ENCODE measurements at places on chromosomes 2 and 18. TPM values are rescaled to one million over a fixed set of nuclear protein-coding genes. Genes with fewer than 3 reads are reported as not detected.

GRCh38 chr2:17877811-17878280, 621 bp upstream of the KCNS3 start:
- H3K36me3 ChIP-seq, result no peaks in the 10 kb centered on the region
- peaks cover 61% of the 10 kb centered on the region for H3K27me3 ChIP-seq
- DNase-seq, result no peak
- H3K27ac ChIP-seq, result no peak overlapping the region

DNA sequence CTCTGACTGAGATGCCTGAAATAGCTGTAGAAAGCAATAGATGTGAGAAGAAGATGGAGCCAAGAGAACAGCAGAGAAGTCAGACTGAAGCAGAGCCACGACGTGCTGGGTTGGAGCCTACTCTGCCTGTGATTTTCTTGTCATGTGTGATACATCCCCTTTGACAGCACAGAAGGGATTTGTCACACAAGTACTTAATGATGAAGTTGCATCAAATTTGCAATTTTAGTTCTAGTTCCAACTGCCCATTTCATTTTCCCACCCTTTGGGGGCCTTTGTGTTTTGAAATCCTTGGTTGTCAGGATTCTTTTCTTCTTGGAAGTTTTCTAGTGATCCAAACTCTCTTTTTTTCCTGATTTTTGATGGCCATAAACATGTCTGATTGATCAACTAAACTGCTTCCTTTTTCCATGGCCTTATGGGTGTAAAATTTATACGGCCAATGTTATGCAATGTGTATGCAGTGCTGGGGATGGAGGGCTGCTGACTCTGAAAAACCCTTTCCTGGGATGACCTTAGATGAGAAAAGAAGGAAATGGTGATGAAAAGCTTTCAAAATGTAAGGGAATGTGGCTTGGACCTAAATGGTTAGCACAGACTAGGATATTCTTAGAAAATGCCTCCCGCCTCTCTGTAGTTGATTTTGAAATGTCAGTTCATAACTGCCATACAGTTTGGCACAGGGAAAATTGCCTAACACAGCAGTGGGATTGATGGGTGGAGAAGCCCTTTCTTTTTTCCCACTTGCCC, 9.6 kb upstream of the B3GNT2 start:
- H3K27me3 ChIP-seq, result peaks cover 14% of the 10 kb centered on the region
- no peak overlapping the region for H3K27ac ChIP-seq
- DNase-seq, result no peak
- H3K36me3 ChIP-seq, result no peaks in the 10 kb centered on the region
- H3K4me1 ChIP-seq, result no peaks in the 10 kb centered on the region

DNA sequence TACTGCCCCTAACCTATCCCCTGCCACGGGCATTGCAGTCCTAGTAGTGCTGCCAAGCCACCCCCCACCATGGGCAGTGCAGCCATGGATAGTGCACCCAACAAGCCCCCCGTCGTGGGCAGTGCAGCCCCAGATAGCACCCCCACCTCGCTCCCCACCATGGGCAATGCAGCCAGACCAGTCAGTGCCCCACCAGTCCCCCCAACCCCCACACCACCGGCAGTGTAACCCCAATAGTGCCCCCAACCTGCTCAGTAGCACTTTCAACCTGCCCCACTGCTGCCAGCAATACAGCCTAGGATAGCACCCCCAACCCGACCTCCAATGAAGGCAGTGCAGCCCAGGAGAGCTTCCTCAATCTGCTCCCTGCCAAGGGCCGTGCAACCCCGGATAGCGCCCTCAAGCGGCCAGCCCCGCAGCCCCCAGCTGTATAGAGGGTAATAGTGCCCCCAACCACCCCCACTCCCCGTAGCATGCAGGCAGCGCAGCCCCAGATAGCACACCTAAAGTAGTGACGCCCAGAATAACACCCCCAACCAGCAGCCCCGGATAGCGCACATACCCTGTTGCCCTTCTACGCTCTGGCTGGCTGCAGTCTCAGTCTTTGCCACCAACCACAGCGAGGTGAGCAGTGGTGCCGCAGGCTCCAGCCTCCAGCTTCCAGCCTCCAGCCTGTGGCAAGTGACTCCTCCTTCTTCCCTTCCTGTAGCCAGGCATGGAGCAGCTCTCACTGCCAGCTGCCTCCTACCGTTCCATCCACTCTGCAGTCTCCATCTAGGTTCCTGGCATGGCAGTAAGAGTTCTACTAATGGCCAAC, 45.4 kb upstream of the ANKRD62 start:
- peaks cover 13% of the 10 kb centered on the region for H3K27me3 ChIP-seq
- H3K4me3 ChIP-seq, result no peak overlapping the region
- no peak overlapping the region for H3K27ac ChIP-seq

- H3K4me3 ChIP-seq, result no peak overlapping the region
- peaks cover 5% of the 10 kb centered on the region for H3K36me3 ChIP-seq
- peaks cover 81% of the 10 kb centered on the region for H3K27me3 ChIP-seq
- H3K4me1 ChIP-seq, result peaks cover 27% of the 10 kb centered on the region
- no peak overlapping the region for H3K27ac ChIP-seq
Observed at GRCh38 chr2:181683518-181684453, 3.5 kb upstream of the NEUROD1 start.

- no peak for DNase-seq
- peaks cover 46% of the 10 kb centered on the region for H3K36me3 ChIP-seq
- H3K27ac ChIP-seq, result no peak overlapping the region
- no peaks in the 10 kb centered on the region for H3K27me3 ChIP-seq
Observed at GRCh38 chr2:159832026-159832425, 34.0 kb upstream of the CD302 start.

DNA sequence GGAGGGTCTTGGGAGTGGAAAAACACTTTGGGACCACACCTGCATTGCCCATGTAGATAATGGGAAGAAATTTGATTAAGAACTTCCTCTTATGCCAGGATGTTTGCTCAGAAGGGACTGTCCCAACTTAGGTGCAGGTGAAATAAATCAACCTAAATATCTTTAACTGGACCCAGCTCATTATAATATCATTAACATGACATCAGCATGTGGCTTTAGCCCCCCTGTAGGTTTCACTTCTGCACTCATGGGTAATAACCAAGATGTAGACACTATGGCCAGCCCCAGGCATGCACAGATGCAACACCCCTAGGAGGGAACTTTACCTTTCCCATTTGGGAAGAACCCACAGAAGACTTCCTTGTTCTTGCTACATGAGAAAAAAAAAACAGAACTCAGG, 227.4 kb upstream of the ZNF804A start:
- H3K4me1 ChIP-seq, result no peaks in the 10 kb centered on the region
- H3K27me3 ChIP-seq, result no peaks in the 10 kb centered on the region

- peaks cover 24% of the 10 kb centered on the region for H3K36me3 ChIP-seq
- H3K27me3 ChIP-seq, result no peaks in the 10 kb centered on the region
- H3K4me1 ChIP-seq, result peaks cover 10% of the 10 kb centered on the region
- no peak for DNase-seq
- no peak overlapping the region for H3K27ac ChIP-seq
Observed at GRCh38 chr2:15613736-15614429, 22.2 kb downstream of the DDX1 start.

DNA sequence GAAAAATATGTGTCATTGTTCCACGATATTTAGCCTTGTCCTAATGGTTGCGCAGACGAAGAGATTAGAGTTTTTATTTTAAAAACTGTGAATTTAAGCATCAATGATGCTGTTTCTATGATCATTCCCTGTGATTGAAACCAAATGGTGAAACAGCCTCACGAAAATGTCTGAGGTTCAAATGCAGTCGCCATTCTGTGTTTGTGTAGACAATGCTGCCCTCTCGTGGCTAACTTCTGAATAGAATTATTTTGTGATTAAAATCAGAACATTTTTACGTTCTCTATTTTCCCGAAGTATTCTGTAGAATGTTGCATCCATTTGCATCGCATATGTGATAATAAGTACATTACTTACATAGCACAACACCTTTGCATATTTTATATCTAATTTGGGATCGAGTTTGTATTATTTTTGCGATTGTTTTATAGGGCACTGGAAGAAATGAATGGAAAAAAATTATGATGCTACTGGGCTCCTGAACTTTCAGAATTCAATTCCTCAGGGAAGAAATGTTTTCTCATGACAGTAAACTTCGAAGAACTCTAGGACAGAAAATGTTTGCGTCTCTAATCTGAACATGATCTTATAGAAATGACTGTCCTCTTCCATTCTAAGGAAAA, 54.8 kb upstream of the CREB1 start:
- H3K36me3 ChIP-seq, result no peaks in the 10 kb centered on the region
- peaks cover 37% of the 10 kb centered on the region for H3K4me1 ChIP-seq
- no peak overlapping the region for H3K27ac ChIP-seq

- H3K36me3 ChIP-seq, result no peaks in the 10 kb centered on the region
- H3K27me3 ChIP-seq, result peaks cover 2% of the 10 kb centered on the region
- peaks cover 13% of the 10 kb centered on the region for H3K4me1 ChIP-seq
- no peak overlapping the region for H3K27ac ChIP-seq
- no peak for DNase-seq
Observed at GRCh38 chr18:8947566-8947965, 154.9 kb upstream of the NDUFV2 start.

CFC1 gene
- not detected for total RNA-seq

CNGA3 gene
- not detected for total RNA-seq

ERBB4 gene
- not detected for total RNA-seq

Measured in activated CD8-positive, alpha-beta T cell treated with anti-CD3 and anti-CD28 coated beads, Interleukin-2, amount 10 ng/mL, durations not matched to agents 7 days and 5 days (primary cell).